Natural killer cell treated with Interleukin-12 subunit alpha and Interleukin-12 subunit beta and Interleukin-15 and Interleukin-18, amount 100 ng/mL, for 72 hours (primary cell): ENCODE measurements at places on chromosomes 12 and 14. TPM values are rescaled to one million over a fixed set of nuclear protein-coding genes. Genes with fewer than 3 reads are reported as not detected.

DNA sequence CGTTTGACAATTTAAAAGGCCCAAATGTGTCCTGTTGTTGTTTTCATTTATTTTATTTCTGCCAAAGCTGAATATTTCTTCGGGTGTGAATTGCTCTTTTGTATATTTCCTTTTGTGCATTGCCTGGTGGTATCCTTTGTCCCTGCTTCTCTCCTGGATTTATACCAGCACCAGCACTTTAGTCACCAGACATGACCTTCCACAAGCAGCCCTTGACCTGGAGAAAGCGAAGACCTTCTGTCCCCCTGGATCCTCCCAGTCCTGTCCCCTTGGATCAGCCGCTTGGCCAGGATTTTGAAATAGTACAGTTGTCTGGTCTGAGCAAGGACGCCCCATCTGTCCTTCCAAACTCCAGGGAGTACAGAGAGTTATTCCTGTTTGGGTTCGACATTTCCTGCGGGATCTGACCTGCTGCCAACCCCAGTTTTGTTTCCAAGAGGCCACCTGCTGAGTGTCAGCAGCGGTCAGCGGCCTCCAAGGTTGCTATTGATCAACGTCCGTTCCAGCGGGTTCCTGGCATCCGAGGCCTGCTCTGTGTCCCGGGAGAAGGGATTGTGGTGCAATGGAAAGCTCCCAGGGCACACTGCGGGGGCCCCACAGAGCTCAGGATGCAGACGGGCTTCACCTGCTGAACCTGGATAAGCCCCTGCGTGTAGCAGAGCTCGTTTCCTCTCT, 45.1 kb upstream of the CHGA start:
- no peaks in the 10 kb centered on the region for H3K36me3 ChIP-seq
- H3K27ac ChIP-seq: no peak overlapping the region
- H3K4me3 ChIP-seq: no peak overlapping the region
- H3K4me1 ChIP-seq: no peaks in the 10 kb centered on the region
- H3K27me3 ChIP-seq: peaks cover 32% of the 10 kb centered on the region

- H3K4me3 ChIP-seq: no peak overlapping the region
- H3K4me1 ChIP-seq: no peaks in the 10 kb centered on the region
- no peak overlapping the region for H3K27ac ChIP-seq
- no peaks in the 10 kb centered on the region for H3K36me3 ChIP-seq
- H3K27me3 ChIP-seq: no peaks in the 10 kb centered on the region
Observed at GRCh38 chr14:30125322-30125979, 197.8 kb upstream of the PRKD1 start.

DNA sequence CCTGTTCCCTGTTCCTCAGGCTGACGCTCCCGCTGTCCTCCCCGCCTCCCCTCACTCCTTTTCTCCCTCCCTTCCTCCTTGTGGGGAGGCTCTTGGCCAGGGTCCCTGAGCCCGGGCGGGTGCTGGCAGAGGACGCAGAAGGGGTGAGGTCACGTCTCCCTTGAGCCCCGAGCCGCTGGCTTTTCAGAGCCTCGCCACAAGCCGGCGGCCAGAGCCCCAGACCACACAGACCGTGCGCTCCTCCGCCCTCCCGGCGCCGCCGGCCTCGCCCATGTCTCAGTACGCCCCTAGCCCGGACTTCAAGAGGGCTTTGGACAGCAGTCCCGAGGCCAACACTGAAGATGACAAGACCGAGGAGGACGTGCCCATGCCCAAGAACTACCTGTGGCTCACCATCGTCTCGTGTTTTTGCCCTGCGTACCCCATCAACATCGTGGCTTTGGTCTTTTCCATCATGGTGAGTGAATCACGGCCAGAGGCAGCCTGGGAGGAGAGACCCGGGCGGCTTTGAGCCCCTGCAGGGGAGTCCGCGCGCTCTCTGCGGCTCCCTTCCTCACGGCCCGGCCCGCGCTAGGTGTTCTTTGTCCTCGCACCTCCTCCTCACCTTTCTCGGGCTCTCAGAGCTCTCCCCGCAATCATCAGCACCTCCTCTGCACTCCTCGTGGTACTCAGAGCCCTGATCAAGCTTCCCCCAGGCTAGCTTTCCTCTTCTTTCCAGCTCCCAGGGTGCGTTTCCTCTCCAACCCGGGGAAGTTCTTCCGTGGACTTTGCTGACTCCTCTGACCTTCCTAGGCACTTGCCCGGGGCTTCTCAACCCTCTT, at the start of gene TMEM233:
Gene TMEM233, plus strand, starts transcription at position 197 of the 821 bp plus-strand sequence. Its CDS starts 75 bp downstream, at position 272.
- no peak within 1 kb of the TSS for H3K4me3 ChIP-seq
- DNase-seq: no peak
- no peaks in the 10 kb centered on the region for H3K36me3 ChIP-seq
- H3K27me3 ChIP-seq: peaks cover 87% of the 10 kb centered on the region
- H3K27ac ChIP-seq: no peak within 1 kb of the TSS
- peaks cover 19% of the 10 kb centered on the region for H3K4me1 ChIP-seq

- no peaks in the 10 kb centered on the region for H3K4me1 ChIP-seq
- DNase-seq: no peak
- H3K27ac ChIP-seq: peak overlapping the region; percentile 37
- peaks cover 7% of the 10 kb centered on the region for H3K27me3 ChIP-seq
Observed at GRCh38 chr12:67148265-67148664, 120.9 kb upstream of the CAND1 start.

- peaks cover 5% of the 10 kb centered on the region for H3K4me1 ChIP-seq
- peaks cover 17% of the 10 kb centered on the region for H3K36me3 ChIP-seq
- no peak for DNase-seq
- H3K27ac ChIP-seq: no peak overlapping the region
Observed at GRCh38 chr14:29925101-29925722, 2.4 kb downstream of the PRKD1 start.

DNA sequence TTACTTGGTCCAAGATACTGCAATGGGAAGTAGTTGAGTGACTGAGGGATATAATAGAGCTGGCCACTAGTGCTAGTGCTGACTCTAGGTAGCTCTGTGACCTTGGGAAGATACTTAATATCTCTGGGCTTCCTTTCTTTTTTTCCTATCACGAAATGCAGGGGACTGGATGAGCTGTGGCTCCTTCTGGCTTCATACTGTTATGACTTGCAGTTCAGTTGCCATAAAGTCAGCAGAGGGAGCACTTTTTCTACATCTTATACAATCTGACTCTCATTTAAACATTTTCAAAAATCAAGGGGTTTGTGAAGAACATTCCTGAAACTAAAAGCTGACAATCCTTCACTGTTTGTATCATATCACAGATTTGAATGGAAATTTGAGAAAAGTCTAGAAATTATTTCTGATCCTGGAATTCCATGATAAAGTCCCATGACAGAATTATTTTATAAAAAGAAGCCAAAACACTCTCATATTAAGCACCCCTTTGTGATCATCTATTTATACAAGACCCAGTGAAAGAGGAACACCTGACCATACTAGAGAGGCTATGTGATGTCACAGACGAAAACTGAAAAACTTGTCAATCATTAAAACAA, 5.3 kb downstream of the BHLHE41 start:
- no peak overlapping the region for H3K27ac ChIP-seq
- DNase-seq: no peak

GRCh38 chr14:62934439-62934838, 110.8 kb downstream of the KCNH5 start:
- DNase-seq: no peak
- no peaks in the 10 kb centered on the region for H3K4me1 ChIP-seq
- H3K4me3 ChIP-seq: no peak overlapping the region
- H3K36me3 ChIP-seq: no peaks in the 10 kb centered on the region
- H3K27me3 ChIP-seq: no peaks in the 10 kb centered on the region

- no peak overlapping the region for H3K4me3 ChIP-seq
- H3K4me1 ChIP-seq: no peaks in the 10 kb centered on the region
- no peak overlapping the region for H3K27ac ChIP-seq
Observed at GRCh38 chr14:62144863-62145262, 382.6 kb downstream of the SNAPC1 start.

GRCh38 chr14:54893151-54893760, 9.4 kb downstream of the GCH1 start:
- H3K27me3 ChIP-seq: no peaks in the 10 kb centered on the region
- DNase-seq: no peak
- H3K4me3 ChIP-seq: peak overlapping the region; percentile 16
- peaks cover 62% of the 10 kb centered on the region for H3K4me1 ChIP-seq
- H3K27ac ChIP-seq: no peak overlapping the region

GRCh38 chr12:91326058-91327027, 143.7 kb upstream of the DCN start:
- no peaks in the 10 kb centered on the region for H3K36me3 ChIP-seq
- H3K27ac ChIP-seq: no peak overlapping the region
- H3K4me1 ChIP-seq: no peaks in the 10 kb centered on the region
- H3K27me3 ChIP-seq: peaks cover 3% of the 10 kb centered on the region

PRH2 gene
- not detected for total RNA-seq

RND1 gene
- 3.7 TPM for total RNA-seq

ZFHX2 gene
- 2.8 TPM for total RNA-seq

MFAP5 gene
- not detected for total RNA-seq

TAS2R42 gene
- total RNA-seq: not detected

ASCL1 gene
- total RNA-seq: not detected

TMPRSS12 gene
- not detected for total RNA-seq
